Cardiac septum (tissue), 1 donor: ENCODE measurements at places on chromosomes 2 and 18.

- DNase-seq: no peak
Measured at GRCh38 chr18:36600548-36600947, 228.3 kb downstream of the TPGS2 start.

DNA sequence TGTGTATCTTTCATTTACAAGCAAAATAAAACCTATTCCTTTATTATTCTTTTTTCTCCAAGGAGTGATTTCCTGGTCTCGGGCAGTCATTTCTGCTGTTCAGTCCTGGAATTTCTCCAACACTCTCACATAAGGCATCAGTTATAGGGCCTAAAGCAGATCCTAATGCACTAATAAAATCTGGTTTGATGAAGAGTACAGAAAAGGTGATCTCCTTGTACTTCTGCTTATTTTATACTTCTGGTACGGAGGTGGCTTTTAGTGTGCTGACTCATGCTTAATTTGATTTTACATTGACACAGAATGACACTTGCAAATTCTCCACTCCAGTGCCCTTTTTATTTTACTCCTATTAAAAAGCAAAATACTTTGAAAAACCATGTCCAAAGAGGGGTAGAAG lies 157.4 kb downstream of the DOK6 start:
- no peak for DNase-seq

- no peak for DNase-seq
Measured at GRCh38 chr2:150621526-150622213, 134.2 kb upstream of the RND3 start.

- DNase-seq: no peak
Measured at GRCh38 chr2:20556756-20557155, 94.1 kb downstream of the HS1BP3 start.

- no peak for DNase-seq
Measured at GRCh38 chr2:9213477-9214051, 7.0 kb downstream of the ASAP2 start.

DNA sequence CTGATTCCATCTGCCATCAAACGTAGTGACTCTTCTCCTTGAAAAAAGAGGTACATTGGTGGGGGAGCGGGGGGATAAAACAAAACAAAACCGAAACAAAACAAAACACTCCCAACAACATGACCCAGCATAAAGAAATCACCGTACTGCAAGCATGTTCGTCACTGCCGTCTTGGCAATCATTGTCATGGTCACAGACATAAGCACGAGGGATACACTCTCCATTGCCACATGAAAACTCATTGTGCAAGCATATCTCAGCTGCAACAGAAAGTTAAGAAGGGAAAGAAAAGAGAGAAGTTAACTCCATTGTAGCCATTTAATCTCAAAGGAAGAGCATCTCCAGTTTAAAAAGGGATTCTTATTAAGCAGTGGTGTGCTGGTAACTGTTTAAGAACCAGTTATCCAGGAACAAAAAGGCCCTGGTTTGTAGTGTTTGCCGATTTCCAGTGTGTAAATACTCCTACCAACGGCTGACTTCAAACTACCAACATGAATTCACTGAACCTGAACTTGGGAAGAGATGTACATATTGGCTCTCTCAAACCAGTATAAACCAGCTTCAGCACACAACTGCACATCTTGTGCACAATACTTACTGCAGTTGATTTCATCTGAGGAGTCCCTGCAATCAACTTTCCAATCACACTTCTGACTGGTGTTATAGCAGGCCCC lies 68.2 kb downstream of the LRP2 start:
- DNase-seq: no peak
